ENCODE measurements at places on chromosomes 5 and 9.

- no peak for DNase-seq
Observed at GRCh38 chr9:16191691-16192402, 639.0 kb downstream of the CCDC171 start.

- DNase-seq: no peak
Observed at GRCh38 chr5:134345996-134346395, 21.0 kb downstream of the CDKL3 start.

GRCh38 chr9:4141296-4141695 is 158.6 kb downstream of the GLIS3 start:
- no peak for DNase-seq

GRCh38 chr5:2901511-2901910 is 150.0 kb upstream of the IRX2 start:
- no peak for DNase-seq

GRCh38 chr9:72334658-72335337 is 30.2 kb downstream of the ZFAND5 start:
- no peak for DNase-seq

DNA sequence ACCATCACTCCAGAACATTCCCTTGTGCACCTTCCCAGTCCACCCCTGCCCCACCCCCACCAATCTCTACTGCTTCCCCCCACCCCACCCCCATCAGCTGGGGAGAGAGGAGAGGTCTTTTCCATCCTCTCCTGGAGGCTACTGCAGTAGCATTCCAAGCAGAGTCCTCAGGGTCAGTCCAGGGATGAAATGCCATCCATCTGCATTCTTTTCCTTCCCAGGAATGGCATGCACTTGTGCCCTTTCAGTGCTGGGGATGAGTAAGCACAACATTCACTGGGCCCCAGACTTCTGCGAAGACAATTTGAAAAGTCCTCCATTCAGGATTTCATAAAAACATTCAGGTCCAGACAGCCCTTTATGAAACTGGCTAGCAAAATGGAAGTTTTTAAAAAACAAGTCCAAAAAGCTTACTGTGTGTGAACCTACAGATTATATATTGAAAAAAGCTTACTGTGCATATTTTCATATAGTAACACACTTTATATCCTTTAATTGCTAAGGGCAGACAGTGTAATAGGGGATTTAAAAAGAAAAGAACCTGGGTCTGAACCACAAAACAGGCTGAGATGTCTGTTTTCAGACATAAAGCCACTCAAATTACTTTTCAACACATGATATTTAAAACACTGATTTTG is 50.0 kb upstream of the GOLPH3 start:
- DNase-seq: no peak

DNA sequence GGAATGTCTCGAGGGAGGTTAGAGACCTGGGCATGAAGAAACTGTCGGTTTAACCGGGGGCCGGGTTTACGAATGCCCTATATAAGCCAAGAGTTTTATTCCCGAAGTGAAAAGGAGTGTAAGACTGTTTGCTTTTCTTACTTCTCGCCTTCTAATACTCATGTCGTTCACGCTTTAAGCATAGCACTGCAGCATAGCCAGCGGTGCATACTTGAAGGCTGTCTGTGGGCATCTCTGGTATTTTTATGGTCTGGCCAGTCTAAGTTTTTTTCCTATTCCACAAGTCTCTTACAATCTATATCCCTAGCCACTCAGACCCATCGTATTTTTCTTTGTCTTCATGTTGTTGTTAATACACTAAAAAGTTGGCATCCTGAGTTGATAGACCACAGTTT is 1.2 kb downstream of the UHRF2 start:
- no peak for DNase-seq

DNA sequence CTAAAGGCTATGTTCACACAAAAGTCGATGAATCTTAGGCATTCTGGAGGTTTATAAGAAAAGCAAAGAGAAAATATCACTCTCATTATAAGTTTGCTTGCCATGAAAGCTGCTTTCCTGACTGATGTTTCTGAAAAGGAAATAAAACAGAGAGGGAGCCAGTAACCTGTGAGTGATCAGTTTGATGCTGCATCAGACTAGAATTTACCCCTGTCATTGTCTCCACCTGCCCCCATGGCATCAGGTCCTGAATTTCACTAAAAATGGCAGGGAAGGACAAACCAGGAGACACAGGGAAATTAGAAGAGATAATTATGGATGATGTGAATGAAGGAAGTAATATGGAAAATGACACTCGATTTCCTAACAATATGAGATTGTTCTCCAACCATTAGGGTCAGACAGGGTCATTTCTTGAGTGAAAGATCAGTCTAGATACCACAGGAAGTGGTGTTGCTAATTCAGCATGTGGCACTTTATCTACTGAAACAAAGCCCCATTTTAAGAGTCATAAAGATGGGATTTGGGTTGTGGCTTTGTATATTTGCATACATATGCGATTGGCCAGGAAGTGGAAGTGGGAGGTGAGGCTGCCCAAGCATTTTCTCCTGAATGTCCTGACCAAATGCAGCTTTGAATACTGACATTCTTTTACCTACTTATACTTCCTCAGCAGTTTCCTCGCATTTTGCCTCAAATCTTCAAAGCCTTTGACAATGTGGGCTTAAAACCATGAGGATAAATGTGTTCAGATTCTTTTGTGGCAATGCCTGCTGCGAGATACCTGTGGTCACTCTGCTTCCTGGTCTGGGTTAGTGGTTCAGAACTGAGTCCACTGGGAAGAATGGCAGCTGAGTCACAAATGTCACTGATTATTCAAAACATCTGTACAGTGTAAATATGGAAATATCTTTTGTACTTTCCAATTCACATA is 29.7 kb downstream of the MEGF10 start:
- no peak for DNase-seq

All from NCI-H510A (cell line).